Activated T-cell treated with anti-CD3 and anti-CD28 coated beads, Interleukin-2, amount 50 U/mL, for 1 hour (primary cell): ENCODE measurements at places on chromosomes 1 and 21.

- DNase-seq = no peak
These were observed 178.7 kb downstream of the CYYR1 start for GRCh38 chr21:26394341-26394740.

DNA sequence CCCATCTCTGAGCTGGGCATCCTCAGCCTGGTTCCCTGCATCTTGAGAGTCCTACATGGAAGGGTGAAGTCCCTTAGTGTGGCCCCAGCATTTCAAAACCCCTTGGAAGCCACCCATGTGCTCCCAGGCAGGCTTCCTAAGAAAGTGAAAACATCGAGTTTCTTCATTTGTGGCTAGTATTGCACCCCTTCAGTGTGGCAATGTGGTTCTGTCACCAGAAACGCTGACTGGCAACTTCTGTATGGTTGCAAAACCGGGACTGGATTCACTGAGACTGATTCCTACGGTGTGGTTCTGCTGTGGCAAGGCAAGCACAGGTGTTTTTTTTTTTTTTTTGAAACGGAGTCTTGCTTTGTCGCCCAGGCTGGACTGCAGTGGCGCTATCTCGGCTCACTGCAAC is 9.0 kb upstream of the IFNGR2 start:
- DNase-seq = no peak

- no peak for DNase-seq
These were observed 144.5 kb downstream of the TM2D1 start for GRCh38 chr1:61580417-61580816.

DNA sequence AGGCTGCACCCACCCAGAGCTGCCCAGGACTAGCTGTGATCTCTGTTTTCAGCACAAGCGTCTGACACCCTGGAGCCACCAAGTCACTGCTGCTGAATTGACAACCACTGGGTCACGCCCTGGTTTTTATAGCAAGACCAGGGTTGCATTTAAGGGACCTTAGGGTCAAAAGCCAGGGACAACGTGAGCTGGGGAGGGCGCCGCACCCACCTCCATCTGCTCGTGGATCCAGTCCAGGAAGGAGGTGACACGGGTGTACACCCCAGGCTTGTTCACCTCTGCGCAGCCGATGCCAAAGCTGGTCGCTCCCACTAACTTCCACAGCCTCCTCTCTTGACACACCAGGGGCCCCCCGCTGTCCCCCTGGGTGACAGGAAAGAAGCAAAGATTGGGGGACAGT is 9.2 kb upstream of the TFF1 start:
- DNase-seq = no peak

GRCh38 chr1:192522673-192523072 is 52.9 kb upstream of the RGS1 start:
- no peak for DNase-seq

GRCh38 chr1:70635868-70636267 is 224.8 kb downstream of the CTH start:
- DNase-seq = no peak

GRCh38 chr1:162197615-162198421 is 128.3 kb downstream of the NOS1AP start:
- DNase-seq = no peak

GRCh38 chr1:199204231-199204630 is 565.4 kb downstream of the PTPRC start:
- DNase-seq = no peak

GRCh38 chr1:239735111-239735510 is 348.7 kb downstream of the CHRM3 start:
- DNase-seq = no peak

GRCh38 chr1:202697038-202697437 is 13.2 kb downstream of the SYT2 start:
- DNase-seq = no peak

DNA sequence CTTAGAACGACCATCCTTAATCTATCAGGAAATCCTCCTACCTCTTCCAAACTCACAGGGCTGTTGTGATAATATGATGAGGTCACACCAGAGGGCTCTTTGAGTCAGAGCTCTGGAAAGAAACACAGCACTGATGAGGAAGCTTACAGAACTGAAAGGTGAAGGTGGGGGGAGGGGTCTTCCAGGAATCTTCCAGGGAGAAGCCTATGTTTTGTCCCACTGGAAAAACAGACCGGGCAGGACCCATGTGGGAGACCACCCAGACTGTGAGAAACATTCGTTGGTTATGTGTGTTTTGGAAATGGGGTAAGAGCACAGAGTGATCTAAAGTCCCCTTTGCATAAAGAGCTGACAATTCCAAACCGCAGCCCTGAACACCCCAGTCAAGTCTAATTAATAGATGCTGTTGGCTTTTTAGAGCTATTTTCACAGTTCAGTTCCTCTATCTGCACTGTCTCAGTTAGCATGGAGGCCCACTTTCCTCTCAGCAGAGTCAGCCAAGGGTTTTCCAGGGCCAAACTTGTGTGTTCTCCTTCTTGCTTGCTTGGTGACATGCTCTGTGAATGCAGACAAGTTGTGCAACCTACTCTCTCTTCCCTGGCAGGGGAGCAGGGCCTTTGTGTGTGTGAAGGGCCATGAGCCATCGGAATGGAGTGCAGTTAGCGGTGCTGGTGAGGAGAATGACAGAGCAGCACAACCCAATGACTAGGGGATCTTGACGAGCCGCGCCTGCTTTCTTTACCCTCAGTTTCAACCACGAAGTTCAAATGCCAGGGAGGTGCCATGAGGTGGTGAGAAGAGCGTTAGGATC is 12.3 kb downstream of the PHLDA3 start:
- no peak for DNase-seq

DNA sequence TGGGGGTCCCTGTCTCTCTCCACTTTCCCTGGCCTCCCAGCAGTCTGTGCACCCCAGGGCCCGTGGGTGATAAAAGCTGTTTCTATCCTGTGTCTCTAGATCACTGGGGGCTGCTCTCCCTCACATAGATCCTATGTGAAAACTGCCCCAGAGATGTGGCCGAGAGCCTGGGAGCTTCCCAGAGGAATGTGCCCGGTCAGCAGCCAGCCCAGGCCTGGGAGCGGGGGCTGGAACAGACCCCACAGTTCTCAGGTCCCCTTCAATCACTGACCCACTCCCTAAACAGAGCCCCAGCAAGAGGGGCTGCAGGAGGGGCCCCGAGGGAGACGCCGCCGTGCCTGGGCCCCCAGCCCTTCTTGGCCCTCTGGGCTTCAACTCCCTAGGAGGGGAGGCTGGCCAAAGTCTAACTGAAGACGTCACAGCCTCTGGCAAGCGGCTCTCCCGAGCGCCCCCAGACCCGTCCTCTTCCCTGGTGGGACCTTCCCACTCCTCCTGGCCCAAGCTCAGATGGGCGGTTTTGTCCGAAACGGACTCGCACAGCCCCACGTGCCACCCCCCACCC is 403 bp downstream of the MXRA8 start:
- DNase-seq = no peak

DNA sequence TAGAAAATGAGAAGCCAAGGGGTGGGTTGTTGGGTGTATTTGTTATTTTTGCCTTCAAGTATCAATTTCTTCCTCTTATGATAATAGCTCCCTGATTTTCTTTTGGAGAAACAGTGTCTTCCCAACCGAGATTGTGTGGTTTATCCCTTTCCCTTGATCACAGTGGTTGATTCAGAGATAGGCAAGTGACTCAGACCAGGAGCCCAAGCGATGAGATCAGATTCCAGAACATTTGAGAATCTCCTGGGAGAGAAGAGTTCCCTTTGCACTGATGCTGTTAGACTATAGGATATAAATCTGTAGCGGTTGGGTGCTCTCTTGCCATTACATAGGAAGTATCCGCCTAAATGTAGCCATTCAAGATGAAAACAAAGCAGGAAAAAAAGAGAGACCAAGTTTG is 90.1 kb upstream of the WDR26 start:
- no peak for DNase-seq

DNA sequence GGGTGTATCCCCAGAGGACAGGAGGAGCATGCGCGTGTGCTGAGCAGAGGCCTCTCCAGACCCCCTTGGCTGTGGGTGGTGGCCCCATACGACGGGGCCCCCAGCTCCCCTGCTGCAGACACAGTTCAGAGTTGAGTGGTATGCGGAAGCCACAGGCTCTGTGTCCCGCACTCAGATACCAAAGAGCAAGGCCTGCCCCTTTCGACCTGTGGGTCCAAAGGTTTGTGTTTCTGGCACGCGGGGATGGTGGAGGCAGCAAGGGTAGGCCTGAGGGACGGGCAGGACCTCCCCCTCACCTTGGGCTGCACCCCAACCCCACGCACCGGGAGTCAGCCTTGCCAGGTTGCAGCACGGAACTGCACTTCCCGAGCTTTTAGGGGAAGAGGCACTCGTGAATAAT is at the start of gene KCNAB2:
TSS of gene KCNAB2 (plus strand) at position 328 of the 400 bp plus-strand sequence. CDS start 5,649 bp downstream, outside the sequence.
- DNase-seq = no peak

DNA sequence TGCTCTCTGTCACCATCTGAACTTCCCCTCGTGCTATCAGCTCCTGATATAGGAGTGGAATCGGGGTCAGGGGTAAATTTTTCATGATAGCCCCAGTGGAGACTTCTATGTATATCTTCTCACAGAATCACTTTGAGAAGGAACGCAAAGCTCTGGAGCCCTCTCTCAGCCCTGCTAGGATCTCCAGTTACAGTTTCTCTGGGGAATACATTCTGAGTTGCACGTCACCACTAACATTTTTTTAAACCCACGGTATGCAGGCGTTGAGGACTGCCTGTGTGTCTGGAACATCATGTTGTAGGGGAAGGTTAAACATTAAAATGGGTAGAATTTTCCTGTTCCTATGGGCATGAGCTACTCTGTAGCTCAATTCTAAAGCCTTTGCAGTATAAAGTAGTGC is 116.4 kb upstream of the FAM78B start:
- DNase-seq = no peak

DNA sequence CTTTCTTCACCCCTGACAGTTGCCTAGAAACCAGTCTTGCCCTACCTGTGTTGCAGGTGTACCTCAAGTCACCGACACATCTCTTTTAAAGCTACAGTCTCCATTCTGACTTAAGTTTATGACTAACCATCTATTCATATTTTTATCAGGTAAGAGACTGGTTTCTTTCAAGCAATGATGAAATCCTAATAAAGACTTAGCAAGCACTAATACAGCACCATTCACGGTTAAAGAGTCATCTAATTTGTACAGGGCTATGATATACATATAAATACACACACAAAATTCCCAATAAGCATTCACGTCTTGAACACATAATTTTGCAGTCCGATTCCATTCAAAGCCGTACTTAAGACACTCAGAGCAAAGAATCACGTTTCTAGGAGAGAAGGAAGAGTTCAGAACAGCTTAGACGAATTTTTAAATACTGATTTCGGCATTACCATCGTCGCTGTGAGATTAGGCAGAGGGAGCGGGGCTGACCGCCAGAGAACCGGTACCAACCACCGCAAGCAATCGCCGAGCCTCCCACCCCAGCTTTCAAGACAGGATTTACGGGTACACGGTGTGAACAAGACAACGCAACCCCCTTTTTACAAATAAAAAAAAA is 943 bp downstream of the ERRFI1 start:
- DNase-seq = no peak

DNA sequence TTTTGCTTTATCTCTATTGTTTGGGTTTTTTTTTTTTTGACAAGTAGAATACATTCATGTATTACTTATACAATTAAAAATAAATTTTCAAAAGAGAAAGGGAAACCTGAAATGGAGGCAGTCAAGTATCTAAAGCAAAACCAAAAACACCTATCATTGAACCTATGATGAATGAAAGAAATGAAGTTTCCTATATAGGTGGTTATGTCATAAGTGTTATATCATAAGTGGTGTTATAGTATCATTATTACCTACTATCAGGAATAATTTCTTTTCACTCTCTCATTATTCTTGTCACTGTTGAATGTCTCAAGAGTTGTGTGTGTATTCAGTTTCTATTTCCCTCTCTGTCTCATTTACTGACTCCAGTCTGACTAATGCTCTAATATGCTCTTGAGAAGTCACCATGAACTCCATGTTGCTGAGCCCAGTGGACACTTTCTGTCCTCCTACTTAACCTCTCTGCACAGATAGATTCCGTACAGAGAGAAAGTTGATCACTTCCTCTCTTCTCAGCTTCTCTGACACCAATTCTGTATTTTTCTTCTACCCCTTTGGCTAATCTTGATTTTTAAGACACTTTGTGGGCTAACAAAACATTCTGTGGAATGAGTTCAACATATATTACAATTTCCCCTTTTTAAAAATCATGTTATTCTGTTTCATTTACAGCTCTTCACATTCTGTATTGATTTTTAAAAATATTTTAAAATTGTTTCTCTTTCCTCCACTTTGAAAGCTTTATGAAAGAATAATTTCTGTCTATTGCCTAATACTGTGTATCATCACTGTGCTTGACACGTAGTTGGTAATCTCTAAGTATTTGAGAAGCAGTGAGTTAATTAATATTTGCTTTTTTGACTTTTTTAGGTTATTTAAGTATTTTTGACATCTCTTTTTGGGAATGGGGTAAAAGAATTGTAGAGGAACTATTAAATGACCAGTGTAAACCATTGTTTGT is 50.1 kb downstream of the RASAL2 start:
- DNase-seq = no peak

GRCh38 chr1:212212906-212213305 is 72.3 kb upstream of the PPP2R5A start:
- DNase-seq = no peak
